ENCODE measurements at places on chromosomes 5 and 9.

- no peak for DNase-seq
Measured at GRCh38 chr9:124450241-124450924, at the start of gene ADGRD2. Gene ADGRD2, plus strand, starts transcription at chr9:124450451. Its CDS starts 1,216 bp downstream, at chr9:124451667.

- no peak for DNase-seq
Measured at GRCh38 chr9:135501261-135502167, 1.0 kb downstream of the MRPS2 start.

DNA sequence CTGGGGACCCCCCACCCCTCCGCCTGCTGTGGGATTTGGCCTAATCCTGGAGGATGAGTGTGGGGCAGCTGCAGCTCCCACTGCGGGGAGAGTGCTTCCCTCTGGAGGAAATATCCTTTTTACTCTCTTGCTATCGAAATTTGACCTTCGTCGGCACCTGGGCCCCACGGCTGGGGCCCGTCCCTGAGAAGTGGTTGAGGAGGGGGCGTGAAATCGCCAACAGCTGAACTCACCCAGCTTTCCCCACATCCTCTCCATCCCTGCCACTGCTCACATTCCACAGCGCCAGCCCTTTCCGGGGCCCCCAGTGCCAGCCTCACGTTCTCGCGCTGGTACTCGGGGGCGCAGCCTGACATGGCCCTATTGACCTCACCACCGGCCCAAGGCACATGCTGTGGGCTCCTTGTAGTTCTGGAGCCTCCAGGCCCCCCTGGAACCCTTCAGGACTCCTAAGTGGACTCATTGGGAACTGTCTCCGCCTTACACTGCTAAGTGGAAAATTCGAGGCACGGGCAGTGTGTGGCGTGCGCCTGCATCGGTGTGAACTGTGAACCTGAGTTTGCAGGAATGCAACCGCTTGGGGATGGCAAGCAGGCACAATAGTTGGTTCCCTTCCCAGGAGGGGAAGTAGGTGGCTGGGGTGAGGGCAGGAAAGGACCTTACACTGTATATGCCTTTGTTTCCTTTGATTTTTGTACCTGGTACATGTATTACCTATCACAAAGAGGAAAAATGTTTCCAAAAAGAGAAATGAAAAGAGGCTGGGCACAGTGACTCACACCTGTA, 19.2 kb downstream of the FGFR4 start:
- no peak for DNase-seq

- DNase-seq = no peak
Measured at GRCh38 chr9:20552874-20553557, 69.3 kb downstream of the MLLT3 start.

DNA sequence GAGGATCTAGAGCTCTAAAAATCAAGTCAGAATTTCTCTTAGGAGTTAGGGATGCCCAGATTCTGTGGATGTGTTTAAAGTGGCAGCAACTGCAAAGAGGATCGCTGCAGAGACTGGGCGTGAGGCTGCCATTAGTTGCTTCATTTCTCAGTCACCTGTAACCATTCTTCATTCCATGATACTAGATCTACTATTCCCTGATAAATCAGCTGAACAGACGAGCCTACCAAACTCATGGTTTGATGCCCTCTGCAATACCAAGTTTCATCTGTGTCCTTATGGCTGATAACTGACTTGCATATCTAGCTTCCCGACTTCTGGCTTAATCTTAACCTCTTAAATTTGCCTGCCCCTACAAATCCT, 33.3 kb downstream of the UBE2R2 start:
- DNase-seq = no peak

- no peak for DNase-seq
Measured at GRCh38 chr5:168844922-168845296, 265.7 kb upstream of the PANK3 start.

GRCh38 chr5:11496137-11496719, 408.0 kb downstream of the CTNND2 start:
- no peak for DNase-seq

DNA sequence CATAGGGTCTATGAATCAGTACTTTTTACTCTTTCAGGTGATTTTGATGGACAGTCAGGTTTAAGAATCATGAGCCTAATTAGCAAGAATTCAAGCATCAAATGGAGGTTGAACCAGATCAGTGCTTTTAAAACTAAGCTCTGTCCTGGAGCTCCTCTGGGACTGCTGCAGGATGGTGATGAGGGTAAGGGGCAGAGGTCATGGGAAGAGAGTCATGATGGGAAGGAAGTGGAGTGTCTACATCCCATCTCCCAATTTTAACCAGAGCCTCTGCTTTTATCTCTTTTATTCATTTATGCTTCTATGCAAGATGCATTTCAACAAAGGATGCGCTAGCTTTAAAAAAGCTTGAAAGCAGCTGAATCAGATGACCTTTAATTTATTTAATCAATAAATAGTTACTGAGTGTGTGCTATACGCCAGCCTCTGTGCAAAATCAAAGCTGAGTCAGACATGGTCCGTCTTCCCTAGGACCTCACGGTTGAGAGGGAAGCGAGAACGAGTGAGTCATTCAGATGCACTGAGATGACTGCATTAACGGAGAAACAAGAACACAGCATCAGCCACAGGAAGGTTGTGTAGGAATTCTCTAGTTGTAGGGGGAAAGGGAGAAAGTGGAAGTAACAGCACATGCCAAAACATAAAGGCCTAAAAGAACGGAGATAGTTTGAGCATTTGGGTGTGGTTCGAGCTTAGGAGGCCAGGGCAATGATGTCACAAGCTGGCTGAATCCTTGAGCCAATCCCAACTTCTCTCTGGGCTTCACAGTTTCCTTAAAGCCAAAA, 441.6 kb upstream of the BRINP1 start:
- DNase-seq = no peak
